ENCODE measurements at places on chromosomes 6 and 20.

DNA sequence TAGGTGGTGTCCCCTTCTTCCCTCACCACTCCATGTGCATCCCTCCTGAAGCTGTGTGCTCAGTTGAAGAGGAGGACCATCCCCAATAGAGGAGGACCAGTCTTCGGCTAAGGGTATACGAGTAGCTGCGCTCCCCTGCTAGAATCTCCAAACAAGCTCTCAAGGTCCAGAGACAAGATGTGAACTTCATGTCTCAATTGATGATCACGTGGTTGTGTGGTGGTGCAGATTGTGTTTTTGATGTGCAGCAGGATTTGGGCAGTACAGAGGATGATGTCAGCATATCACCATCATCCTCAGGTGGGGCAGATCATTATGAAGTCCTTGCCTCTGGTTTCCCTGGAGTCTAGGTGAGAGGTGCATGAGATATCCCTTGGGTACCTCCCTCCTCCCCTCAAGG lies 20.0 kb upstream of the DDR1 start:
- no peak for DNase-seq

- no peak for DNase-seq
Measured at GRCh38 chr6:160124007-160124406, 2.4 kb downstream of the SLC22A1 start.

GRCh38 chr6:147676495-147677199 lies 168.2 kb downstream of the SAMD5 start:
- no peak for DNase-seq

- DNase-seq = no peak
Measured at GRCh38 chr20:58975353-58975752, 5.7 kb upstream of the NELFCD start.

DNA sequence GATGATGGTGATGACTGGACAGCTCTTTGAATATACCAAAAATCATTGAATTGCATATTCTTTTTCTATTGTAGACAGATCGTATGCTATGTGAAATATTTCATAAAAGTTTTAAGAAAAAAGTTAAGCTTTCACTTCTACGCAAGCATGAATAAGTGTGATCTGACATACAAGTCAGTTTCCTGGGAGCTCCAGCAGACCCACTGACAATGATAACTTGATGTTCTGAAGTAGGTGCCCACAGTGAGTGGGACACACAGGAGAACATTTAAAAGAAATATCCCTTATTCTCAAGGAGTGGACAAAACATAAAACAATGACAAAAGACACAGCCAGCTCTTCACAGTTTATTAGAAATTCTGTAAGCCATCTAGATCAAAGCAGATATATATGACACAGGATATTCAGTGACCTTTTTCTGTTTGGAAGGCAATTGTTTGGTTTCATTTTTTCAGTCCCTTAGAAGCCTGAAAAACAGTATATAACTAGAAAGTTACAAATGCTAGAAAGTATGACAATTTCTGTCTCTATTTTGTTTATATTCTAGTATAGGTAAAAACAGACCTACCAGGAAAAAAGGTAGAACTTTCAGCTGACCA lies 101.4 kb downstream of the IRF4 start:
- DNase-seq = no peak

DNA sequence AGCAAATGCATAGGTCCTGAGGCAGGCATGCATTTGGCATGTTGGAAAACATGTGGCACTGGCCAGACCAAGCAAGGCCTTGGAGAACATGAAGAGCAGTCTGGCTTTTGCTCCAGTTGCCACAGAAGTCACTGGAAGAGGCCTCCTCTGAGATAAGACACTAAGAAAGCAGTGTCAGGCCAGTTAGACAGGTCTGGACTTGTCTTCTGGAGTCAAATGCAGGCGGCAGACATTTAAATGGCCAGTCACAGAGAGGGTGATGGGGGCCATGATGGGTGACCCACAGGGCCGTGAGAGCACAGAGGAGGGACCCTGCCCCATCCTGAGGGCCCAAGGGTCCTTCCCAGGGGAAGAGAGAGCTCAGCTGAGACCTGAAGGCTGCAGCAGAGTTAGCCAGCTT lies 26.7 kb upstream of the ADA start:
- DNase-seq = no peak

- no peak for DNase-seq
Measured at GRCh38 chr20:13517831-13518230, 120.9 kb downstream of the TASP1 start.

DNA sequence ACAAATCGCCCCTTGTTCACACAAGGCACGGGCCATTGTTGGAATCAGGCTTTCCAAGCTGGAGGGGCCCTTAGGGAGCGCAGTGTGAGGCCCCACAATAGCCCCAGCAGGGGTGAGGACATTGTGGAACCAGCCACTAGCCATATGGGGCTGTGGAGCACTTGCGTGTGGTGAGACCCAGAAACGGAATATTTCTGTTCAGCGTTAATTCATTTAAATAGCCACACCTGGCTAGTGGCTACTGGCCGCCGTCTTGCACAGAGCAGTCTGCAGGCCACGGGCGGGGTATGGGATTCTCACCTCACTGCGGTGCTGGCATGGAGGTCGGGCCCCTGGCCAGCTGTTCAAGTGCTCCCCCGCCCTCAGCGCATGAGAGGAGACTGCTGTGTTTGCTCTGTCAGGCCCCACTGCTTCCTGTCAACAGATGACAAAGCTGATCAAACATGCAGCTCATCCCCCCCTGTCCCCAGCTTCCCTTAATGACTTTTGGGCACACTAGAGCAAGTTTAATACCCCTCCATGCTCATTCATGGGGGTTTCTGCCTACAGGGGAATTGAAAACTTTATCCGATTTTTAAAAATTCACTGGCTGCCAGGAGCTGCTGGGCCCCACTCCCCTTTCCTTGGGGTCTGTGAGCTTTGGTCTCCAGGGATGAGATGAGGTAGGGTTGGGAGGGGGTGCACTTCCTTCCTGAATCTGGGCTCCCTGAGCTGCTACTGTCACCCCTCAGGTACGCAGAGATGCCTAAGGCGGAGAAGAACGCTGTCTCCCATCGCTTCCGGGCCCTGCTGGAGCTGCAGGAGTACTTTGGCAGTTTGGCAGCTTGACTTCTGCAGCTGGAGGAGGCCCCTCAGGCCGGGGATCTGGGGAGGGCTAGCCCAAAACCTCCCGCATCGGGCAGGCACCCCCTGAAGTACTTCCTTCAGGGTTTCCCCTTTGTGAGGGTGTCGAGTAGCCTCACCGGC lies 13.6 kb downstream of the ITPA start:
- peak; percentile 39 for DNase-seq

DNA sequence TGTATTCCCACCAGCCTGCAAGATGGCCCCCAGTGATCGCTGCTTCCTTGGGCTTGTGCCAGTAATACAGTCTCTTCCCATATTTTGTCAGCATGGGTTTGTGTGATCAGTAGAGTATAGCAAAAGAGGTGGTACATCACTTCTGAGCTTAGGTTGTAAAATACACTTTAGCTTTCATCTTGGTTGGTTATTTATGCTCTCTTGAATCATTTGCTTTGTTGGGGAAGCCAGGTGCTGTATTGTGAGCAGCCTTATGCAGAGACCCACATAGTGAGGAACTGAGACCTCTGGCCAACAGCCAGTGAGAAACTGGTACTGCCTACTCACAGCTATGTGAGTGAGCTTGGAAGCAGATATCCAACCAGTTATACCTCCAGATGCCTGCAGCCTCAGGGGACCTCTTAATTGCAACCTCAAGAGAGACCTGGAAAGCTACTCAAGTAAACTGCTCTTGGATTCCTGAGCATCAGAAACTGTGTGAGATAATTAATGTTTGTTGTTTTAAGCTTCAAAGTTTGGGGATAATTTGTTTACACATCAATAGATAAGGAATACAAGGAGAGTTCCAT lies 229.3 kb downstream of the FARS2 start:
- no peak for DNase-seq

GRCh38 chr6:33029328-33030184 lies 20.2 kb upstream of the HLA-DOA start:
- DNase-seq = no peak

DNA sequence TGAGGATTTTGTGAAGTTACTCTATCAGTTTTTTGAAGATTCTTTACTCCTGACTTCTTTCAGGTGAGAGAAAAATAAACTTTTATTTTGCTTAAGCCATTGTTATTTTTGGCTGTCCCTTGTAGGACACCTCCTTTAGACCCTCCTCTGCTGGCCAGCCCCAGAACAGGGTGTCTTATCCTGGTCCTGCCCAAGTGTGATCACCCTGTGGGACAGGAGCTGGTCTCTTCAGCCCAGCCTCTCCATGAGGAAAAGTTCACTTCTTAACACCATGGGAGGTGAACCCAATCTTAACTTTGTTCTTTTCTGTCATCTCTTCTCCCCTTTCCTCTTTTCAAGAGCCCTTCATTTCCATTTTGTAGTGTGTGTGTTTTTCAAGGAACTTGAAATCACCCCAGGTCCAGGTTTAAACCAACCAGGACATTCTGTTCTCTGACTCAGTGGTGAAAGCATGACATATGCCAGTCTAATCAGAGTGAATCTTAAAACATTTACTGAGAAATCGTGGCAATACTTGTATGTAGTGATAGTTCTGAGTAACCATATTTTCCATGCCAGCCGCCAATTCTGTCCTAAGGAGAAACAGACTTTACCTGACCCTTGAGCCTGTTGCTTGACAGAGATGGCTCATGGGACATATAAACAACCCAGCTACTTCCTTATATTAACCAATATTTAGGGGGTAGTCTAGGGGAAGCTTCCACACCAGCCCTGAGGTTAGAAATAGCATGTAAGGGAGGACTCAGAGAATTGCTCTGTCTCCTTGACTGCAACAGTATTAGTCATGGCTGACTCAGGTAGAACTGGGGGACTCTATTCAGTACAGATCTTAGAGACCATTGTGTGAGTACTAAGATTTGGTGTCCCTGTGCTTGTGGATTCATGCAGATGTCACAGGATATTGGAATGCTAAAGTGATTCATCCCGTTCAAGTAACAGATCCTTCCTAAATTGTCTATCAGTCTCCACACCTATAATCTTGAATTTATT lies 48.8 kb downstream of the FLRT3 start:
- DNase-seq = no peak

DNA sequence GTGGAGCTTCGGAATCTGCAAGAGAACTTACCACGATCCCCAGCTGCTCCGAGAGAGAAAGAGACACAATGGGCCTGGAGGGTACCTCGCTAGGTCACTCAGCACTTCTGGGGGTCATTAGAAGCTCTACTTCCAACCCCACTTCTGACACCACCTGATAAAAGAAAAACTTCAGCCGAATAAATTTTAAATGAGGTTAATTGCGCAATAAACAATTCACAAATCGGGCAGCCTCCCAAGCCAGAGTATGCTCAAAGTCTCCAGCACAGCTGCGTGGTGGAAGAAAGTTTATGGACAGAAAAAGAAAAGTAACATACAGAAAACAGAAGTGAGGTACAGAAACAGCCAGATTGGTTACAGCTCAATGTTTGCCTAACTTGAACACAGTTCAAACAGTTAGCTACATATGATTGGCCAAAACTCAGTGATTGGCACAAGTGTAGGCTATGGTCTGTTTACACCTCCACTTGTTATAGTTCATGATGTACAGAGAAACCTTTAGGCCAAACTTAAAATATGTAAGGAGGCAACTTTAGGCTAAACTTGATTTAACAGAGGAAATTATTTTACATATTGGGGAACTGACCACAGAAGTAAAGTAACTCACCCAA lies 52.6 kb downstream of the COL11A2 start:
- DNase-seq = no peak

DNA sequence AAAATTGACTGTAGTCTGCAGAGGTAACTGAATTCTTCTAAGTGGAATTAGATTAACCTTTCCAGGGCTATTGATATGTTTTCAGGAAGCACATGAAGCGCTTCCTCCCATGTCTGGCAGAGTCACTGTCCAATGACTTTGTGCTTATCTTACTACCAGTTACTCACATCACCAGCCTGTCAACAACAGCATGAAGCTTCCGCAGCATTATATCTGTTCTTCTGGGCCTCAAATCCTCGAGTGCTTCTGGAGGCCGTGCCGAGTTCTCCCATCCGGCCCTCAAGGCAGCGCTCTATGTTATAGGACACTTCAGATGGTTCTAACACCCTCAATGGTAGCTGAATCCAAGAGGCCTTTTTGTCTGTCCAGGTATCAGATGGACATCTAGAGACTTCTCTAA lies 33.2 kb downstream of the PSMG4 start:
- no peak for DNase-seq

GRCh38 chr6:27601668-27602254 lies 128.9 kb upstream of the ZNF184 start:
- no peak for DNase-seq

DNA sequence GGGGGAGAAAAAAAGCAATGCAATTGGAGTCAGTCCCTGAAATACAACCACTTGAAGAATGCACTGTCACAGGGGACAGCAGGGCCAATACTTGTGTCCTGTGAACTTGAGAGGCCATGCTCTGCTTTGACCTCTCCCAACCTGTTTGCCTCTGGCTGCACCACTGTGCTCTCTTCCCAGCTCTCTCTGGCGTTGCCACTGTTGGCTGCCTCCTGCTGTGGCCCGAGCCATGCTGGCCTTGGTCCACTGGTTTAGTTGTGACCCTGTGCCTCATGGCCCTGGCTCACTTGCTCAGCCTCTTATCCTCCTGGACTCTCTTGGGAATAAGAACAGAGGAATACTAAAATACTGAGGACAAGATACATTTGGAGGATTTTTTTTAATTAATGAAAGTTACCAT lies 14.5 kb upstream of the FBXO30 start:
- DNase-seq = no peak

DNA sequence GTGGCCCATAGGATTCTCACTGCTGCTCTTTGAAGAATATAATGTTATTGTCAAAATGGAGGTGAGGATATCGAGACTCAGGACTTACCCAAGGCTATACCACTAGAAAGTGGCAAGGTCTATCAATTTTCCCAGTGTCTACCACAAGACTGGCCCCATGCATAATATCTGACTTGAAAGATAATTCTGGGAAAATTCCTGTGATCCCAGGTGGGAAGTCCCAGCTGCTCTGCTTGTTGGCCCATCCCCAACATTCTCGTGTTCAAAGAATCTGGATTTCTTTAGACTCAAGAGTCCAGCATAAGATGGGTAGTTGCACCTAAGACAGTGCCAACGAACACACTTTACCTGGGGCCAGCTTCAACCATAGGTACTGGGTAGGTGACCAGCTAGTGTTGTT lies 120.7 kb upstream of the DTNBP1 start:
- DNase-seq = no peak

GRCh38 chr20:10651227-10651990 lies 22.4 kb downstream of the JAG1 start:
- no peak for DNase-seq

- DNase-seq = no peak
Measured at GRCh38 chr6:134003542-134003951, 48.9 kb downstream of the SLC2A12 start.

- peak; percentile 6 for DNase-seq
Measured at GRCh38 chr6:43981363-43981990, 145.8 kb downstream of the MRPL14 start.

DNA sequence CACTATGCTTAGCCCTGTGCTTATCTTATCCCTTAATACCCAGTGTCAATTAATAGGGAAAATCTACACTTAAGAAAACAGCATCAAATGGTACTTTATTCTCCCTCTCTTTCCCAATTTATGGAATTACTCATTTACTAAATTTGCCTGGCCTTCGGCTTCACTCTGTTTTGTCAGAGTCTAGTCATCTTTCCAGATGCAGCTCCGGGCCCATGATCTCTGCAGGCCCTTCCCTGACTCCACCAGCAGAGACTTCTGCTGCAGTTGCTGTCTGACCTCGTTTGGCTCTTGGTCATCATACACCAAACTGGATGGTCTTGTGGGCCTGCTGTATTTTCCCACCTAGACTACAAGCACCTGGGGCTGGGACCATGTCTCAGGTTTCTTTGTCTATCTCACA lies 27.4 kb downstream of the MRS2 start:
- DNase-seq = no peak

GRCh38 chr6:86934365-86934764 lies 3.0 kb upstream of the HTR1E start:
- no peak for DNase-seq

GRCh38 chr6:7215798-7216231 lies 97.2 kb downstream of the SSR1 start:
- no peak for DNase-seq

Measured in activated T-cell treated with anti-CD3 and anti-CD28 coated beads, Interleukin-2, amount 50 U/mL, for 48 hours (primary cell).